ENCODE measurements at places on chromosomes 3 and 15.

GRCh38 chr3:94462931-94463330 lies 400.1 kb downstream of the NSUN3 start:
- no peak for DNase-seq

DNA sequence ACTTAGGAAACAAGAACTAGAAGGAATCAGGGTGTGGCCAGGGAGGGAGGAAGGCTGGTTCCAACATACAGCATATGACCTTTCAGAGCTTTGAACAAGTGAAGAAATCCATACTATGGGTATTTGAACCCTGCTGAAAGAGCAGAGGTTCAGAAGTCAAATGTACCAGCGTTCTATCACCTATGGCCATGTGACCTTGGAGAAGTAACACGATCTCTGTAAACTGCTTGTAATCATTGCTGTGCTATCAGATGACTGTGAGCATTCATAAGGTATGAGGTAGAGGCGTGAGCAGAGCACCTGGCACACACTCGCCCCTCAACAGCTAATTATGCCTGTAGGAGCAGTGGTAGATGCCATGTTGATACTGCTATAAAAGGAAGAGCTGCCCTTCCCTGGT lies 55.2 kb downstream of the KLHL6 start:
- DNase-seq: no peak

GRCh38 chr3:159058859-159059258 lies 257.0 kb downstream of the MFSD1 start:
- DNase-seq: no peak

GRCh38 chr3:38590521-38590920 lies 59.0 kb downstream of the SCN5A start:
- DNase-seq: no peak

DNA sequence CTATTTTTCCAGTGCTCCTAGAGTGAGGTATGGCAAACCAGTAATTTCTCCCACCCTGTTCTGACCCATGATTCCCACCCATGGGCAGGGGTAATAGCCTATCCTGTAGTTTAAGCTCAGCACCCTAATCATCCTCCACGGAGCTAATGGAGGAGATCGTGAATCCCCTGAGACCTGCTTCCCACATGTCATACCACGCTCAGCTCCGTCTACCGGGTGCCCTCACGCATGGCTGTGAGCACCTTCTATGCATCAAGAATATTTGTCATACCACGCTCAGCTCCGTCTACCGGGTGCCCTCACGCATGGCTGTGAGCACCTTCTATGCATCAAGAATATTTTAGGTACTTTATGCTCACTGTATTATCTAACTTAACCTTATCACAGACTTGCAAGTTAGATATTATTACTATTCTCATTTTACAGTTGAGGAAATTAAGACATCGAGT lies 104.7 kb upstream of the PFN2 start:
- no peak for DNase-seq

DNA sequence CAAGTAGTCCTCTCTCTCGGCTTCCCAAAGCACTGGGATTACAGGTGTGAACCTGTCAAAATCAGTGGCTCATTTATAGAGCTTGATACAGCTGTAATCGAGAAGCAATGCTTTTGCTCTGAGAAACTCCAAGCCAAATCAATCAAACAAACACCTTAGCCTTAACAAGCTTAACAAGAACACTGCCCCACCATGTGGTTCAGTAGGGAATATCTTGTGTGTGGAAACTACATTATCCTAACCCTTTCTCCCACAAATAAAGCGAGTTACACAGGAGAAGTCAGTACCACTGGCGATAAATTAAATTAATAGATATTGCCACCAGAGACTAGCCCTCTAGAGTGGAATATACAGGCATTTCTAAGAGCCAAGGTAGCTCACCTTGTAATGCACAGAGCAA lies 13.9 kb downstream of the CDAN1 start:
- DNase-seq: no peak

GRCh38 chr15:90022345-90022744 lies 21.2 kb downstream of the ZNF710 start:
- no peak for DNase-seq

- no peak for DNase-seq
These were observed 106.5 kb upstream of the P2RY1 start for GRCh38 chr3:152728231-152728980.

DNA sequence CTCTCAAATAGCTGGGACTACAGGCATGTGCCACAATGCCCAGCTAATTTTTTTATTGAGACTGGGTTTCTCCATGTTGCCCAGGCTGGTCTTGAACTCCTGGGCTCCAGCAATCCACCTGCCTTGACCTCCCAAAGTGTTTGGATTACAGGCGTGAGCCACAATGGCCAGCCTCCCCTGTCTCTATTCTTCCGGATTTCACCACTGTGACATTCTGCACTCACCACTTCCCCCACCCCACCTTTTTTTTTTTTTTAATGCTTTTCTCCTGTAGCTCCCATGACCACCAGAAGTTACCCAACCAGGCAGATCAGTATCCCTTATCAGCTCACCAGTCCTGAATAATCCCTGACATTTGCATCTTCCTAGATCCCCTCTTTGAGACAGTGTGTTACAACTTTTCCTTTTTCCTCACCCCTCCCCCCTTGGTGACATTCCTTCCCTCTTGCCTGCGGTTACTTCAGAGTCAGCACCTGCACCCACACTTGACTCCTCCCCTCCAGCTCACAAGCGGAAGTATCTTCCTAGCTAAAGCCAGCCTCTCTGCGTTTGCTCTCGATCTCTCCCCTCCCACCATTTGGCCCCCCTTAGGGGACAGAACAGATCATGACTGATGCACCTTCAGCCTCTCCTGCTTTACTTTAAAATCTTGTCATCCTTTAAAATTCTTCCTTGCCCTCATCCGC lies 13.5 kb upstream of the ZNF592 start:
- DNase-seq: peak; percentile 66

DNA sequence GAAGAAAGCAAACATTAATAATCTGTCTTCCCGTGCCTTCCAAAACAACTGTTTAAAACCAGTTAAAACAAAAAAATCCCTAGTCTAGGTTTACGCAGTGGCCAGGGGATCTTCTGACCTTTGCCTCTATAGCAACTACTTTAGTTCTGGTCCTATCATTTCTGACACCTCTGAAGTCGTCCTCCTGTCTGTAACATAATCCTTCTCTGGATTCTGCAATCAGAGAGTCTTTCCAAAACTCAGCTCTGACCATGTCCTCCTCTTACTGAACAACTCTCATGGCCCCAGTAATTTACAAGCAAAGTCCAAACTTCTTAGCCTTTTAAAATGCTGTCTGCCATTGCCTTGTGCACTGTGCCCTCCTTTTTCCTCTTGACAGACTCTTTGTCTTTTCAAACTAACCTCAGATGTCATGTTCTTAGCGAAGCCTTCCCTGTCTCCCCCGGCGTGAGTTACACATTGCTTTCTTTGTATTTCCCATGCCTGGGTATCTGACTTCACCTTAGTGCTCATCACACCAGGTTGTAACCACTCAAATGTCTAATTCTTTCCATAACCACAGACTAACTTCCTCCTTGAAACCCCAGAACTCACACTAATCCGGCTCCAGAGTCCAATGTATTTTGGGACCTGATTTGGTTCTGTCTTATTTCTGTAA lies 105.2 kb upstream of the BNIP2 start:
- DNase-seq: no peak

- no peak for DNase-seq
These were observed 120.3 kb downstream of the ASB7 start for GRCh38 chr15:100722551-100723314.

DNA sequence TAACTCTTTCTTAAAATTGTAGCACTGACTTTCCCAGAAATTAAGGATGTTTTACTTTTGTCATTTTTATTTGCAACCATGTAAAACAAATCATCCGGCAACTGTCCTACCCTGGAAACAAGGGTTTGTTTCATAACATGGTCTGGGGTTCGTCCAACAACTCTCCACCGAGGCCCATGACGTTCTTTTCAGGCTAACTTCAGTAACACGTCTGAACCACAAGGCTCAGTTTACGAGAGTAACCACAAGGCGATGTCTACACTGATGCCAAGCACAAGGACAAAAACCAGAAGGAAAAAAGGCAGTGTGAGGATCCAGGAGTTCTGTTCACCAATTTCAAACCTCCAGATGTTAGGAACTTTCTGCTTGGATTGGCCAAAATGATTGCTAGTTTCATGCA lies 546.1 kb downstream of the NTRK3 start:
- no peak for DNase-seq
